Esophagus squamous epithelium (tissue), 5 donors: ENCODE measurements at places on chromosomes 4 and X. TPM values are rescaled to one million over a fixed set of nuclear protein-coding genes. Genes with fewer than 3 reads are reported as not detected.

STPG2 gene
- 0.31 TPM for total RNA-seq

PDLIM5 gene
- 157 TPM for total RNA-seq

ABCG2 gene
- total RNA-seq = 0.76 TPM

SERPINA7 gene
- not detected for total RNA-seq

SPANXA2 gene
- not detected for total RNA-seq

PDE5A gene
- 3.0 TPM for total RNA-seq

DOK7 gene
- not detected for total RNA-seq

GRCh38 chrX:54529151-54529550, 868 bp upstream of the GNL3L start:
- no peak for DNase-seq

DNA sequence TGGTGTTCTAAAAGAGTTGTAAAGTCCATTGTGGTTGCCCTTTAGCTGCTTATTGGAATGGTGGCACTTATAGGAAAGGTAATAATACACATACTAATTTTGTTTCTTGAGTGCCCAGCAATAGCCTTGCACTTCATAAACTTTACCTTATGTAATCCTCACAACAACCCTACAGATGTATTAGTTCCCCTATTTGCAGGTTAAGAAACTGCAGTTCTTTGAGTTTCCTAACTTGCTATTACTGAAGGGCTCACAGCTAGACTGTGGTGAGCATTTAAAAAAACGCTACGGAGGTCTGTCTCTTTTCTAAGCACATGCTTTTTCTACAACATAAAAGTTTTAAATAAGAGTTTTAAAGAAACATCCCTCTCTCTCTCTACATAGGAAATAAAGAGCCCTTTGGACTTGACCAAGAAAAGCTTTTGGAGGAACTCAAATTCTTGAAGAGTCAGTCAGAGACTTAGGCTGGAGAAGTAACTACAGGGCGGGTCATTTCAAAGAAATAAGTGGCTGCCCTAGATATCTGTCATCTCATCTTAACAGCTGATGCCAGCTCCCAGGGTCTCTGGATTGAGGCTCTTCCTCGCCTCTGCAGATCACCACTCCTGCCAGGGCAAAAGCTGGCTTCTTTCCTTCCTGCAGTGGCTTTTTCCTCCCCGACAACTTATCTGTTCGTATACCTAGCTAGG, 42.0 kb upstream of the FBXW7 start:
- DNase-seq = no peak

DNA sequence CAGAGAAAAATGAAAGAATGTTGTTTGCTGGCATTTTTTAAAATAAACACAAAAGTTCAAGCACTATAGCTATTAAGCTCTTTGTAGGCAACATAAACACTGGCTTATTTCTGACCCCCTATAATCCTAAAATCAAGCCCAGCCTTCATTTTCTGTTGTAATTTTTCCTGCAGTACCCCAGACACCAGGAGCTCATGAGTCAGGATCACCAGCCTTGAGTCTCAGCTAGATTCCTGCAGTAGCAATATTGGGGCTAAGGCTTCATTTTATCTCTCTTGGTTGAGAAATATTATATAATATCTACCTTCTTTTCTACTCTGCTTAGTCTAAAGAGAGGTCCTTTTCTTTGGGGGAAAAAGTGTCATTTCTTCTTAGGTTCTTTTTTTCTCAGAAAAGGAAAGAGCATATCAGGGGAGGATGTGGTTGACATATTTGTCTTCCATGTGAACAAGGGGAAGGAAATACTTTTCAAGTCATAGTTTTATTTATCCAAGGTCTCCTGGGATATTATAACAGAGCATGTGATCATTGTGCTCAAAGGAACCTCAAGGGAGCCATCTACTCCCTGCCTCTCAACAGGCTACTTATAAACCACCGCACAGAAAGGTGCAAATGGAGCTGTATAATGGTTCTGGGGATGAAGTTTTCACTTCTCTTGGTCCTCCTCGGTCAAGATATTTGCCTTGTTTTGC, 678.3 kb upstream of the NR3C2 start:
- no peak for DNase-seq

- DNase-seq = no peak
These were observed 48.3 kb downstream of the ZAR1 start for GRCh38 chr4:48538358-48538757.

GRCh38 chrX:9310616-9311015, 154.2 kb upstream of the TBL1X start:
- DNase-seq = no peak

- no peak for DNase-seq
These were observed 898 bp downstream of the CMC4 start for GRCh38 chrX:155070038-155070437.

GRCh38 chrX:1885116-1885515, 270.3 kb downstream of the ASMT start:
- no peak for DNase-seq

GRCh38 chr4:73653695-73654106, 33.5 kb upstream of the RASSF6 start:
- no peak for DNase-seq

- DNase-seq = no peak
These were observed 35.5 kb downstream of the AMER1 start for GRCh38 chrX:64169988-64170387.

DNA sequence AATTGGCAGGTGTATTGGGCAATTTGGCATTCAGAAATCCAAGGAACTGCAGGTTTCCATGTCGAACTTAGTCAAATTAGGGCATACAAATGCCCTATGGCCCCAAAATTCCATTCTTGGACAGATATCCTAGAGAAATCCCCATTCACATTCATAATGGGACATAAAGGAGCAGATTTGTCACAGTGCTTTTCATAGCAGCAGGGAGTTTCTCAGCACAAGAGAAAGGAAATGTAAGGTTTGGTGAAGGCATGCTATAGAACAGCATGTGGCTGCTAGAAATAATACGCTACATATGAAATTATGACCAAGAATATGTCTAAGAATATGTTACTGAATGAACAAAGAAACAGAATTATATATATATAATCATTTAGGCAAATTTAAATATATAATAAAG, 437.5 kb upstream of the BOD1L1 start:
- DNase-seq = no peak

GRCh38 chrX:110167952-110168451, 149.9 kb downstream of the AMMECR1 start:
- DNase-seq = no peak

DNA sequence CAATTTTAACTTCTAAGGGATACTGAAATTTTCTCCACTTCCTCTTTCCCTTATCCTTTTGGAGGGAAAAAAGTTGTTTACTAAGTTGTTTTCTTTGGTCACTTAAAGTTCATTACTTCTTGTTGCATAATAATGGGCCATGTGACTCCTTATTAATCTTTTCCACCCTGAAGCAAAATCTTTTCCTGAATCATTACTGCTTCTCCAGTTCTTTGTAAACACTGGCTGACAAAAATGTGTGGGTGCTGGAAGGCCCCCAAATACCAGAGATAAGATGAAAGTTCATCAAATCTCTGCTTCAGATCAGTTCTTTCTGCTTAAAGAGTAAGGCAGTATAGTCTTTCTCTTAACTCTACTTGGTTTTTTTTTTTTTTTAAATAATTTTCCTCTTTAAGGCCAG, 108.9 kb upstream of the NHS start:
- DNase-seq = no peak

GRCh38 chr4:184384056-184384809, 90.1 kb downstream of the IRF2 start:
- peak; percentile 3 for DNase-seq

DNA sequence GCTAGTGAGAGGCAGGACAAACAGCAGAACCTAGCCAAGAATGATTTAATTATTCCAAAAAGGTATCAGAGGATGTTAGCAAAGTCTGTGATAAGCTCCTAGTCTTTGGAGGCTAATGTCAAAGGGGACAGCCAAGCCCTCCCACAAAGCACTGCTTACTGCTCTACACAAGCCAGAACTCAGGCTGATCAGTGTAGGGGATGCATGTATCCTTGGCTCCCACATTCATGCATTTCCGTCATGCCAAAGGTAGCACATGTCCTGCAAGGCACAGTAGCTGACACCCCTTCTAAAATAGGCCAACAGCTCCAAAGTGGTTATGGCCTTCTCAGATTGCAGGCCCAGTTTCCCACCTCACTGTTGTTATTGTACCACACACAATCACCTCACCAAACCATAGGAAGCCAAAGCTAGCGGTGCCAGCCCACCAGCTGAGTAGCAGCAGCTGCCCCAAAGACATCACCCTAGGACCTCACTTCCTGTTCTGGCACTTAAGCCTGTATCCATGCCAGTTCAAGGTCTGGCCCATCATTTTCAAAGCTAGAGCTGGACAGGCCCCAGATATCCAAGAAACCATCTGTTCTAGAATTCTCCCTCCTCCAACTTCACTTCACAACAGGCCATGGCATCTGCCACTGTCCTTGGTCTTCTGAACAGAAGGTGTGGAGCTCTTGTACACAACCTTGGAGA, 40.9 kb downstream of the TSPAN5 start:
- no peak for DNase-seq

DNA sequence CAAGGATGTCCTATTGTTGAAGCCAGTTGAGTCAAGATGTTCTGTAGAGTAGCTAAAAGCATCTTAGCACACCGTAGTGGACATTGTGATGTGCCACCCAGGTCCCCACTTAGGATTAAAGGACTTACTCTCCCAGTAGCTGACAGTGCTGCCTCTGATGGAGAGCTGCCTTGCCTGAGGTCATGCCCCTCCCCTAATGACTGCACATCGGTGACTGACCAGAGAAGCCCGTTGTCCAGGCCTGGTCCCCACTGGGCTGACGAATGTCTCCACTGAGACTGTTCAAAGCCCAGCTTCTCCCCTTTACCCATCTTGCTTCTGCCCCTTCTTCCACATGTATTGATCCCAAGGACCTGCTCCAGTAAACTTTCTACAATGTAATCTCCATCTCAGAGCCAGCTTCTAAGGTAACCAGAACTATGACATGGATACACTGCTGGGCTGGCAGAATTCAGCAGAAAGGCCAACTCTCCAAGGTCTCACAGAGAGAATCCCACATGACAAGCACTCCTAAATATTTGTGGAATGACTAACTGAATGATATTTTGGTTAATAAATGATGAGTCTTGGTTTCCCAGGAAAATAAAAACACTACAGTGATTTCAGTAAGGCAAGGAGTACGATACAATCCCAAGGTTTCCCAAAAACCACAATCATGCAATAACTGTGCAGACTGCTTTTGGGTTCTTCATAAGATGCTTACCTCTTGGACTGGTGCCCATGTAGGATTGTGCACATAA, 82.4 kb upstream of the TMEM150C start:
- no peak for DNase-seq

GRCh38 chrX:470686-471085, 84.0 kb upstream of the PPP2R3B start:
- DNase-seq = no peak

- DNase-seq = no peak
These were observed 132.1 kb upstream of the PCDH18 start for GRCh38 chr4:137664416-137664815.

DNA sequence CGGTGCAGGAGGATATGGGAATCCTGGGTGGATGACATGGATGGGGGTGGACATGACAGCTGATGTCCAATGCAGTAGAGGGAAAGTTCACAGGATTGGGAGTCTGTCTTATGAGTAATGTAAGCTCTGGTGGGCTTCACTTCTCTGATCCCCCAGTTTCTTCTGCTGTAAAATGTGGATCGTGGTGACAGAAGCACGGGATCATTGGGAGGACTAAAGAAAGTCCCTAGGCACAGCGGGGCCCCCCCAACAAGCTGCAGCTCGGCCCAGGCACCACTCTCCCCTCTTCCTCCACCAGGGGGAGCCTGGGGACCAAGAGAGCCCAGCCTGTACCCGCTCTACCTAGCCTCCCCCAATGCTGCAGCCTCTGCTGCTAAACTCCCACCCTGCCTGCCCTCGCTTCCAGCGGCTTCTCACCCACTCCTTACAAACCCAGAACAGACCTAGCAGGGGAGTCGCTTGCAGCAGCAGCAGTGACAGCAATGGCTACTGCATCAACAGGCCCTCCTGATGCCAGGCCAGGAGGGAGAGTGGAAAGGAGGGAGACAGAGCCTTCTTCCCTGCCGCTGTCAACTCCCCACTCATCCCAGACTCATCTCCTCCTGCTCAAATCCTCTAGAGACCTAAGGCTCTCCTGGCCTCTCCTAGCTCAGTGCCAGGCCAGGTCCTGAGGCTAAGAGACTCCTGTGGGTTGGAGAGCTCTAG, 36.1 kb upstream of the IQSEC2 start:
- no peak for DNase-seq

- no peak for DNase-seq
These were observed 3.2 kb downstream of the CABS1 start for GRCh38 chr4:70337886-70338420.

- DNase-seq = no peak
These were observed 16.9 kb upstream of the OCIAD1 start for GRCh38 chr4:48813964-48814363.

- DNase-seq = no peak
These were observed 4.4 kb downstream of the TLR7 start for GRCh38 chrX:12871257-12871656.

DNA sequence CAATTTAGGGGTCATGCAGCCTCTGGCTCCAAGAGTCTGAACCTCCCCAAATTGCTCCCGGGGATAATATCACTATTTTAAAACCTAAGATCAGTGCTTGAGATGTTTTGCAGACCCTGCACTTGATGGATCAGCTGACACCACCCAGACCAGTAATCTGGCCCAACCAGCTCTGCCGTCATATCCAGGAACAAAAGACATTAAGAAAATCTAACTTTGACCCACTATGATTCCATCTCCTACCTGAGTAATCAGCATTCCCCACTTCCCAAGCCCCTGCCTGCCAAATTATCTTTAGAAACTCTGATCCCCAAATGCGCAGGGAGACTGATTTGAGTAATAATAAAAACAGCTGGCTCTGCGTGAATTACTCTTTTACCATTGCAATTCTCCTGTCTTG, 34.4 kb upstream of the CCNG2 start:
- DNase-seq = no peak

DNA sequence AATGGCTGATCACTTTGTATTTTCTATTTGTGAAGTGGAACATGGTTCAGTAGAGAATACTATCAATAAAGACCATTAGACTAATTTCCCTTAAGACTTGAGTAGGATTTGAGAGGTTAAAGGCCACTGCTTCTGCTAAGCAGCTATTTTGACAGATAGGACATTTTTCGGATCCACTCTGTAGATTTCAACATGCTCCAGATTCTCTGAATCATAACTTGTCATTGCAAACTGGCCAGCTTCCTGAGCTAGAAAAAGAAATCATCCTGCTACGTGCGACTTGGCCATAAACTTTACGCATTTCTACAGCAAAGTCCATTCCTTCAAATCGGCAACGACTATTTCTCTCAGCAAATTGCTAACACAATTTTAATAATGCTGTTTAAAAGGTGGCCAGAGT, 55.2 kb downstream of the MGST2 start:
- DNase-seq = no peak

DNA sequence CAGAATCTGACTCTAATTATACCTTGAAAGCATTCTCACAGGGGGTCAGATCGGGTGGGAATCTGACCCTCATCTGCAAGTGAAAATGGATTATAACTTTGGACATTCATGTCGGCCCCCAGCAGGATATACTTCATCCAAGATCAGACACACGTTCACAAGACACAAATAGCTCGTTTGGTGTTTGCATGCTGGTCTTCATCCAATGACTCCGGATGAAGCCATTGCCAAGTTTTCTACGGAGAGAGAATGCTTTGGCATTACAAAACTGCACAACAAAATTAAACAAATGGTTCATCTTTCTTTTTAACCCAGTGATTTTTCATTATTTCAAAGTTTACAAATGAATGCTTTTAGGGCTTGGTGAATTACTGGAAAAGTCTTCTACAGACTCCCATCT, 105.5 kb downstream of the MID1 start:
- DNase-seq = no peak

- DNase-seq = no peak
These were observed 214.3 kb upstream of the PPARGC1A start for GRCh38 chr4:24104158-24104565.
